ENCODE measurements at places on chromosomes 16 and 17.

DNA sequence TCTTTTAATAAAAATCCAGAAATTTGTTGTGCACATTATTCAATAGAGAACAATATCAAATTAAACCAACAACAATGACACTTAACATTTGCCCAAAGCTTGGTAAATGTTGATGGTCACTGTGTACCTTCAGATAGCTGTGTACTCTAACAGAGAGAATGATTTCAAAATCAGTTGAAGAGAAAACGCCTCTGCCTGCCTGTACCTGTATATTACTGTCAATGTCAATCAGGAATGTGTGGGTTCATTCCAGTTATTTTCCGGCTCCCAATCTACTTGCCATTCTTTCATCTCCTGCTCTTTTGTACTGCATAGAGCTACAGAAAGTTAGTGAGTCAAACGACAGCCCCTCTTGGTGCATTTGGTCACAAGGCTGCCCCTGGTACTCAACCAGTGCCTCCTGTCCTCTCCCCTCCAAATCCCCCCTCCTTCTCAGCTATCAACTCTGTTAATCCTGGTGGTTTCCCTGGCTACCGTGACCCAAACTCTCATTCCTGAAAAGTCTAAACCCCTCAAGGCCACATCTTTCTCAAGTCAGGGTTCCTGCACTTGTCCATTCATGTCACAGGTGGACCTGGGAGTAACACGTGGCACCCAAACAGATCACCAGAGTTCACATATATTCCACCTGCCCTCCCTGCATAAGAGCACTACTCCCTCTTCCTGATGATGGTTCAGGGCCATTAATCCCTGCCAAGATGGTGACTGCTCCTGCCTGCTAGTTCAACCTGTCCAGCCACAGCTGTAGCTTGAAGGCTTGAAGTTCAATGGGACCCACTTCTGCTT, 13.6 kb upstream of the ARL4D start:
- peak; percentile 50 for DNase-seq

- no peak for DNase-seq
Measured at GRCh38 chr17:62825182-62825581, 17.1 kb upstream of the MARCHF10 start.

DNA sequence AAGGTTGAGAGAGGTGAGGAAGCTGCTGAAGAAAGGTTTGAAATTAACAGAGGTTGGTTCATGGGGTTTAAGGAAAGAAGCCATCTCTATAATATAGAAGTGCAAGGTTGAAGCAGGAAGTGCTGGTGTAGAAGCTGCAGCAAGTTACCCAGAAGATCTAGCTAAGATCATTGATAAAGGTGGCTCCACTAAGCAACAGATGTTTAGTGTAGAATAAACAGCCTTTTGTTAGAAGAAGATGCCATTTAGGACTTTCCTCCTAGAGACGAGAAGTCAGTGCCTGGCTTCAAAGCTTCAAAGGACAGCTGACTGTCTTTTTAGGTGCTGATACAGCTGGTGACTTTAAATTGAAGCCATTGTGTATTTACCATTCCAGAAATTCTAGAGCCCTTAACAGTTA, 29.3 kb downstream of the GOSR1 start:
- DNase-seq: no peak

- no peak for DNase-seq
Measured at GRCh38 chr16:78435260-78435659, 335.8 kb downstream of the WWOX start.

DNA sequence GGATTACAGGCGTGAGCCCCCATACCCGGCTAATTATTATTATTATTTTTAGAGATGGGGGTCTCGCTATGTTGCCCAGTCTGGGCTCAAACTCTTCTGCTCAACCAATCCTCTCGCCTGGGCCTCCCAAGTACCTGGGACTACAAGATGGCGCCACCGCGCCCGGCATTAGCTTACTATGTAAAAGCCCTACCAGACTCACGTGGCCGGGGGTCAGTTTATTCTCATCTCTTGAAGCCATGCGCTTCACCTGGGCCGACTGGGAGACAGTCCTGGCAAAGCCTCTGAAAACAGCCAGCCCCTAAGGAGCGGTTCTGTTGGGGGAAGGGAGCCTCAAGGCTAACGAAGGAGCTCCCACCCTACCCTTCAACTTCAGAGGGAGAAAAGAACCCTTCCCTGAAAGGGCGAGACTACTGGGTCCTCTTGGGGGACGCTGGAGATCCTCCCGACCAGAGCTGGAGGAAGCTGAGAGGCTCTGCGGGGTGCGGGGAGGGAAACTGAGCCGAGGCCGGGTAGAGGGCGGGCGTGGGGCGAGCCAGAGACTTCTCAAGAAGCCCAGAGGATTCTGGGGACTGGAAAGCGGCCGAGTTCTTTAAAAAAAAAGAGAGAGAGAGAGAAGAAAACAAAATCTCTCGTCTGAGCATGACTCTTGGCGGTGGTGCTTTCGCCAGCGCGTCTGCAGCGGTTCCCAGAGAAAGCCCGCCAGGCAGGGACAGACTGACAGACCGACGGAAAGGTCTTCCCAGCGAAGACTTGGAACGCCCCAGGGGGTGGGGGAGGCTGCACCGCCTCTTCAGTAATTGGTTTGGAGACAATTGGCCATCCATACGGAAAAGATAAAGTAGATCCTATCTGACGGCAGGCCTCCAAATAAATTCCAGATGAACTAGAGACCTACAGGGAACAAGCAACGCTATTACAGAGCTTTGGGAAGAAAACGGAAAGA, 5.6 kb upstream of the TUBG2 start:
- no peak for DNase-seq

Measured in bronchial epithelial cell (primary cell).